ENCODE measurements at places on chromosomes 1 and 21.

DNA sequence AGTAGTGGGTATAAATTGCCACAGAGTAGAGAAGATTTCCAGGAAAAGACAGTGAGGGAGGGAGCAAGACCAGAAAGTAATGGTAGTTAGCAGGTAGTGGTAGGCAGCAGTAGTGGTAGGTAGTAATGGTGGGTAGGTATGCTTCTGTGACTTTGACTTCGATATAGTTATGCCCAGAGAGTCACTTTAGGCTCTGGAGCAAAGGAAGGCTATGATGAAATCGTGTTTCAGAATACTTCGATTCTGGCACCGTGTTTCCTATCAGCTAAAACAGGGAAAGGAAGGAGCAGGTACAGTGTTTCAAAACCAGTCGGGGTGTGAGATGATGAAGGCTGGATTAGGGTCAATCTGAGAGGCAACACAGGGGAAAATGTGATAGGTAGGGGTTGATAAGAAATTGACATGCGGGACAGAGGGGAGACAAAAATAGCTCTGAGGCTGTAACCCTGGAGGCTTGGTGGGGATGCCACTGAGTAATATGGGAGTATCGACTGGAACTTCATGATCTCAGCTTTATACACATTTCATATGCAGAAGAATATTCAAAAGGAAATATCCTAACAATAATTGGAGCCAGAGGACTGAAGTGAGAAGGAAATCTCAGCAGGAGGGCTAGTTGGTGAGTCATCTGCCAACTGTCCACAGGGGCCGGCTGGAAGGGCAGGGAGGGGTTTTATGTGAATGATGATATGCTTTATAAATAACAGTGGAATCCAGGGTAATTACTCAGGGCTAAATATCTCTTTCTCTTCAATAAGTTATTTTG lies 25.2 kb upstream of the TRIM45 start:
- DNase-seq, result no peak

GRCh38 chr21:38680401-38680800 lies 125.3 kb upstream of the ETS2 start:
- DNase-seq, result no peak

- DNase-seq, result no peak
These were observed 36.7 kb upstream of the SLC19A1 start for GRCh38 chr21:45578811-45579381.

- DNase-seq, result no peak
These were observed 24.6 kb downstream of the CR1L start for GRCh38 chr1:207669528-207670009.

DNA sequence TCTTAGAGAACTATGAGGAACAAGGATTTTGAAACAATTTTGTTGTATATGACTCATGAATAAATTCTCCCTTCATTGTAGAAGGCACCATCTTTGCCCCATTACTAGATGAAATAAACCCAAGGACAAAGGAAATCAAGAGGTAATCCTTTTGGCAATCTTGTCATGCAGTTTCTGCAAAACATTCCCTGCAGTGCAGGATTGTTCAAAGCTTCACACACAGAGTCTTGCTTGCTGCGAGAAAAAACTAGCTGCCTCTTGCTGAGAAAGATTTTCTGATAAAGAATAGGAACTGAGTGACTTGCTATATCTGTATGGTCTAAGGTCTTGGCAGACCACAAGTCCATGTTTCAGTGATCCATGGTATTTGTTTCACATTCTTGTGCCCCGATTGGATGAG lies 657.4 kb upstream of the ADGRL4 start:
- DNase-seq, result no peak
